Motor neuron (in vitro differentiated cells): ENCODE measurements at places on chromosomes 11 and 22. TPM values are rescaled to one million over a fixed set of nuclear protein-coding genes. Genes with fewer than 3 reads are reported as not detected.

DNA sequence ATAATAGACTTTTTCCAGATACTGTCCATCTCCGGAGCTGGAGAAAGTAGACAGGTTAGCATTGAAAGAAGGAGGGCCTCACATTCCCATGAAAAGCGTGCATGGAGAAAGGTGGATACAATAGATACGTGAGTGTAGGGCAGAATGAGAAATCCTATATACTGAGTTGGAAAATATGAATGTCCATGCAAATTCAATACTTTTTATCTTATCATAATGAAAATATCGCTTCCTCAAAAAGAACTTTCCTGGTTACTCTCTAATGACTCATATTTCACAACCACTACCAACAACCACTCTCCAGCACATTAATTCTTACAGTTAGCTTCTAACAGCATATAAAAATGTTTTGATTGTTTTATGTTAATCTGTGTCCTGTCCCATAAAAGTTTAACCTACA, 22.0 kb upstream of the MS4A6A start:
- ATAC-seq = no peak

- no peak for ATAC-seq
These were observed 21.9 kb downstream of the OTOG start for GRCh38 chr11:17568944-17569343.

GRCh38 chr11:26859416-26859815, 134.5 kb upstream of the FIBIN start:
- no peak for ATAC-seq

- no peak for ATAC-seq
These were observed 2.0 kb downstream of the SELENOM start for GRCh38 chr22:31105282-31105929.

DNA sequence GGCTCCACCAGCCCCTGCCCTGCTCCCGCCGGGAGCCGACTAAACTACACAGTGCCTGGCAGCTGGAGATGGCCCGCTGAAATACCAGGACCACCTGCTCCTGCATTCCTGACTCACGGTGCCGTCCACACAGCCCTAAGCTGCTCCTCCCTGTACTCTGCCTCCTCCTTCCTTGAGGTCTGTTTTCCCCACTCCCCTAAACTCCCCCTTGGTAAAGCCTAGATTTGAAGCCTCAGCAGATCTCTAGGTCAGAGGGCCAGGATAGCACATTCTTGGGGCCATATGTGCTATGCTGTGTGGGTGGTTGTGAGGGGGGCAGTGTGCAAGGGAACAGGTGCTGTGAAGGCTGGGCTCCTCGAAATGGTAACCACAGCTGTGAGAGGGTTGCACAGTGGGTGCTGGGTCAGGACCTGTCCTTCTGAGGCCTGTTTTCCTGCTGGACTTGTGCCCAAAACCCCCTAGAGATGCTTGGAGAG, 9.7 kb downstream of the LRFN4 start:
- ATAC-seq = peak; percentile 5

GRCh38 chr11:41320238-41320637, 139.2 kb downstream of the LRRC4C start:
- ATAC-seq = peak; percentile 92

- ATAC-seq = no peak
These were observed 13.0 kb upstream of the TUB start for GRCh38 chr11:8067929-8068575.

GRCh38 chr11:48103621-48104567, 112.7 kb upstream of the OR4B1 start:
- peak; percentile 80 for ATAC-seq

GRCh38 chr22:39710380-39711150, 140.0 kb downstream of the CACNA1I start:
- ATAC-seq = no peak

DNA sequence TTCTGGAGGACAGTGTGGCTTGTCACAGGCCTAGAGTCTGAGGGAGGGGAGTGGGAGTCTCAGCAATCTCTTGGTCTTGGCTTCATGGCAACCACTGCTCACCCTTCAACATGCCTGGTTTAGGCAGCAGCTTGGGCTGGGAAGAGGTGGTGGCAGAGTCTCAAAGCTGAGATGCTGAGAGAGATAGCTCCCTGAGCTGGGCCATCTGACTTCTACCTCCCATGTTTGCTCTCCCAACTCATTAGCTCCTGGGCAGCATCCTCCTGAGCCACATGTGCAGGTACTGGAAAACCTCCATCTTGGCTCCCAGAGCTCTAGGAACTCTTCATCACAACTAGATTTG, 13.0 kb downstream of the PIK3IP1 start:
- no peak for ATAC-seq

GRCh38 chr11:73998846-73999575, 9.9 kb downstream of the UCP3 start:
- ATAC-seq = no peak

DNA sequence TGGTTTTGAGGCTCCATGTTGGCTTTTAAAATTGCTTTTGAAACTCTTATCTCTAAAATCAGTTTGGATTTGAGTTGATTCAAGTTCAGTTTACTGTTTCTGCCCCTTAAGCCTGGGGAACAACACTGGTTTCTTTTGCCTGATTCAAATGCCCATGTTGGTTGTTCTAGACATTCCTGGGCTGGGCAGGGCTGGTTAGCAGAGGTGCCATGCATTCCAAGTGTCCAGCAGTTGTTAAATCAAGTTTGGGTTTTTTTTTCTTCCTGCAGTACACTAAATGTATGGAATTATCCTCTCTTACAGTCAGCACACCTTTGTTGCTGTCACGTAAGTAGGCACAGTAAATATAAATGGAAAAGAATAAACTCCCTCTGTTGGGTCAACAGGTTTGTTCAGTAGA, 67.2 kb upstream of the MTMR2 start:
- peak; percentile 24 for ATAC-seq

DNA sequence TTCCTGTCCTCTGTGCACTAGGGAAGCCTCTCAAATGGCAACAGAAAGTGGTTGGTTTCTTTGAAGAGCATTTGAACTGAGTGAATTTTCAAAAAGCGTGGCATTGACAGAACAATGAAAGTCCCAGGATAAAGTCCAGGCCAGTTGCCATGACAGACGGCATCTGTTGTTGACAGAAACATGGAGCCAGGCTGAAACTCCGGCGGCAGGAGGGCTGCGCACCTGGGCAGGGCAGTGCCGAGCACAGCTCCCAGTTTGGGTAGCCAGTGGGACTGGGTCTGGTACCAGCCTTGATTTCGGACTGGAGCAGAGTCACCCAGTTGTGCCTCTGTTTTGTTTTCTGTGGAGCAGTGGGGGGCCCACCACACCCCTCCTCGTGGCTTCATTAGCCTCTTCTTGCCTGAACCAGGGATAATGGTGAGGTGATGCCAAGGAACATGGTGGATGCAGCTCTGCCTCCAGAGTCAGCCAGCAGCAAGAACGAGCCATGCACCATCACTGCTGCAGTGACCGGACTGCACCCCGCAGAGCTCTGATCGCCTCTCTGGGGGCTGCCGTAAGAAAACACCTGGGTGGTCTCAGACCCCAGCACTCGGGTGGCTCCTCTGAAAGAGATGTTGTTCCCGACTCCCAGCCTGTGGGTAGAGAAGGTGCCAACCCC, 9.8 kb upstream of the SEPTIN5 start:
- ATAC-seq = no peak

DNA sequence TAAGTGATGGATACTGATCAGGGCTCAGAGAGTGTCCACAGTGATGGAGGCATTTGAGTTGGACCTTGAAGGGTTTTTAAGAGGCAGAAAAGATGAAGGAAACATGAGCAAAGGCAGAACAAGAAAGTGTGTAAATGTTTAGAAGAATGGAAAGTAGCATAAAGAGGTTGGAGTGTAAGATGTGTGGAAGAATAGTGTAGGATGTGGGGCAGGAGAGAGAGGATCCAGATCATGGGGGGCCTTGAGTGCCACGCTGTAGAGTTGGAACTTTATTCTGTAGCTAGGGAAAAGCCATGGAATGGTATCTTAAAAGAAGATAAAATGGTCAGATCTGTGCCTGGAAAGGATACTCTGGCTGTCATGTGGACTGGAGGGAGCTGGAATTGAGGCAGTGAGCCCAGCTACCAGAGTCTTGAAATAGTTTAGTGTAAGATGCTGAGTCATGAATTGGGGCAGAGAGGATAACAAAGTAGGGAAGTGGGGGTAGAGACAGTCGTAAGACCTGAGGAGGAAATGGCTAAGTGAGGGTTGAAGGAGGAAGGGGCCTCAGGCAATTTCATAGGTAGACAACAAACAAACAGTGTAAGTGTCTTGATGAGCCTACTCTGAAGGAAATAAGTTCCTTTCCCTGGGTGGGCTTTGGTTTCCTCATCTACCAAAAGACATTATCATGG, 6.7 kb downstream of the KCNE3 start:
- no peak for ATAC-seq

- no peak for ATAC-seq
These were observed 82.7 kb downstream of the GGT1 start for GRCh38 chr22:24685531-24686190.

DNA sequence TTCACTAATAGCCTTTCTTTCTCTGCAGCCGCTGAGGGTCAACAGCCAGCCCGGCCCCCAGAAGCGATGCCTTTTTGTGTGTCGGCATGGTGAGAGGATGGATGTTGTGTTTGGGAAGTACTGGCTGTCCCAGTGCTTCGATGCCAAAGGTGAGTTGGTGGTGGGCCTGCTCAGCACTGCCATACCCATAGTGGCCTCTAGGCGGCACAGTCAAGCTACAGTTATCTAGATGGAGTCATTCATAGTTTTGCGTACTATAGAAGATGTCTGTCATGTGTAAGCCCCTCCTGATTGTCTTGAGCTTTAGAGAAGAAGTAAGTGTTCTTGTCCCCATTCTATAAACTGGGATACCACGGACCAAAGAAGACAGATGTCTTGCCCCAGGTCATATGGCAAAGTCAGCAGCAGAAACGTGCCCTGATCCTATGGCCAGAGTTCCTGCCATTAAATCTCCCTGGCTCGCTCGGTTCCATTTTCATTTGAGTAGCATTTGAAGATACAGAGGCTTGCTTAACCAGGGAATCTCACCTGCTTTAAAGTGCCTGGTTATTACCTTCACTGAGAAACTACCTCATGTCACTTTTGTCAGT, 42.1 kb upstream of the CRTAM start:
- peak; percentile 73 for ATAC-seq

GRCh38 chr22:49827853-49828598, at the start of gene BRD1:
BRD1 (minus strand) TSS chr22:49827873; CDS start chr22:49824317, 3,556 bp downstream.
- ATAC-seq = peak; percentile 66

DNA sequence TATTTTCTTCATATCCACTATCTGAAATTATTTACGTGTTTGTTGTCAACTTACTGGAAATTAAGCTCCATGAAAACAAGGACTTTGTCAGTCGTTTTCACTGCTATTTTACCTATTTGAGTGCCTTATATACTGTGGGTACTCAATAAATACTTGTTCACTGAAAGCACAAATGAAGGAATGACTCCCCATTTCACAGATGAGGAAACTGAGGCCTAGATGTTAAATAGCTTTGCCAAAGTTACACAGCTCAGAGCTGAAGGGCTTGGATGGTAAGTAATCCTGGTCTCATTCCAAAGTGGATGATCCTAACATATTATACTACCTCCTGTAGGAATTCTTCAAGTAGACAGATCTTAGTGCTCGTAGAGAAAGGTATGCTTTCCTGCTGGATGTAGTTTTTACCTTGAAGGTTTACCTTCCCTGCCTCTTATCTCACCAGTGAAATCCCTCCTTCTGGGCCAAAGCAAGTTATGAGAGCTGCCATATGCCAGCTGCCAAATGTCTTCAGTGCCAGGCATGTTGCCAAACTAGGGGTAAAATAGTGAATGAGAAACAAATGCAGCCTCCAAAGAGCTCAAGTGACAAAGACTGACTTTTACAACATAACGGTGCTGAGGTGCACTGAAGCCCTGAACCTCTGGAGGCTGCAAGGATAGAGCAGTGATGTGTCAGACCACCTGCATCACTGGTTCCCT, 129.7 kb downstream of the TRIM44 start:
- ATAC-seq = no peak

- no peak for ATAC-seq
These were observed 107.8 kb upstream of the NAV2 start for GRCh38 chr11:19604679-19605375.

DNA sequence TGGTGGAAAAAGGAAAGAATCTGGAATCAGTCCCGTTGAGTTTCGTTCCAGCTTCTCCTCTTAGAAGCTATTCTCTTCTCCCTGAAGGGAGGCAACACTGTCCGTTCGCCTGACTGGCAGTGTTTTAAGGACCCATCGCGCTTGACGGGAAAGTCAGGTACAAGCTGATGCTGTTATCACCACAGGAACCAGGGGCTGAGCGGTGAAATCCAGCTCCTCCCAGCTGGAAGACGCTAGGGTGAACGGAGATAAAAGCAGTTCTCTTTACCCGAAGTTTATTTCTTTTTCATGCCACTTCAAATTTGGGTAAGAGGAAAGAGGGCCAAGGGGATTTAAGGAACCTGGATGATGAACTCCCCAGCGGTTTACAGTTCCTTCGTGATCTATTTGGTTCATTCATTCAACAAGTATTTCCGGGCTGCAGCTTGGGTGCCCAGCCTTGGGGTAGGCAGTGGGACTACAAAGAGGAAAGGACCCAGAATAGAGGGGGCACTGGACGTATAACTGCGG, 551 bp upstream of the DEUP1 start:
- peak; percentile 42 for ATAC-seq

DNA sequence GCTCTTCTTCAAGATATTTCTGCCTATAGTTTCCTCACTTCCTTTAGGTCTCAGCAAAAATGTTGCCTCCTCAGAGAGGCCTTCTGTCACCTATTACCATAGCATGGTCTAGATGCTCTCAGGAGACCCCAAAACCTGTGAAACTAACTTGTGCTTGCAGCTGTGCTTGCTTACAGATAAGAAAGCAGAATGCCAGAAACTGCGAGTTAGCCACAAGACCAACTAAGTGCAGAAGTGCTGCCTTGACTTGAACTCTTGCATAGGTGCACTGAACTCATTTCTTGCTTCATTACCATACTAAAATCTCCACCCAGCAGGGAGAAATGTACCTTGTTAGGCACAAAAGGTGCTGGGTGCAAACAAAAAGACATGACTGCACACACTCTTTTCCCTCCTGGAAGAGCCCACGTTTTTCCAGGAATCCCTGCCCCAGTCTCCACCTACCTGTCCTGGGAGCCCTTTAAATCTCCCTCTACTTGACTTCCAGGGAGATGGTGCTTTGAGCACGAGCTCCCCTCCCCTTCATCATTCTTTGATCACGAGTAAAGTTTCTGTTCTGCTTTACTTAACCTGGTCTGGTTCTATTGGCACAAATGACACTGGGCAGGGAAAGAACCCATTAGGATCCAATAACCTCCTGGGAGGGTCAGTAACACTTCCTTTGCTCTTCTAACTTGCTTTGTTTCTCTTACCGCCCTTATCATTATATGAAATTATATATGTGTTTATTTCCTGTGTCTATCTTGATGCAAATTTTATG, 137.7 kb upstream of the DDI1 start:
- ATAC-seq = no peak

- ATAC-seq = no peak
These were observed 318.3 kb downstream of the SHANK2 start for GRCh38 chr11:70933981-70934583.

DEAF1 gene
- total RNA-seq = 54.7 and 54.9 TPM in 2 replicates

SEPTIN3 gene
- 71.5 and 76.1 TPM in 2 replicates for total RNA-seq

KRTAP5-3 gene
- total RNA-seq = not detected in 2 replicates

COA4 gene
- 199 and 200 TPM in 2 replicates for total RNA-seq

WNT7B gene
- total RNA-seq = 0.23 and 0.54 TPM in 2 replicates

MUC15 gene
- 0.10 TPM in 1 of 2 replicates, not detected in the other for total RNA-seq

CTSW gene
- total RNA-seq = 0.19 TPM in 1 of 2 replicates, not detected in the other

MS4A4A gene
- total RNA-seq = 0.33 TPM in 1 of 2 replicates, not detected in the other

C22orf23 gene
- total RNA-seq = 0.48 and 1.4 TPM in 2 replicates

RAB3IL1 gene
- total RNA-seq = 2.0 and 2.1 TPM in 2 replicates

SERHL2 gene
- 2.9 and 3.0 TPM in 2 replicates for total RNA-seq

YPEL4 gene
- 10.4 and 13.1 TPM in 2 replicates for total RNA-seq

MYO7A gene
- total RNA-seq = 2.9 and 4.0 TPM in 2 replicates
